Fibroblast of skin of right biceps (primary cell): ENCODE measurements at places on chromosomes 5 and 9.

- no peak for DNase-seq
Observed at GRCh38 chr9:134705786-134706185, 64.2 kb downstream of the COL5A1 start.

- peak; percentile 38 for DNase-seq
Observed at GRCh38 chr5:108380531-108381349, 1.2 kb downstream of the FBXL17 start.

- peak; percentile 37 for DNase-seq
Observed at GRCh38 chr5:83636156-83636555, 84.5 kb downstream of the HAPLN1 start.

GRCh38 chr9:129880654-129881546 lies 45.6 kb downstream of the USP20 start:
- peak; percentile 76 for DNase-seq

- DNase-seq = no peak
Observed at GRCh38 chr5:84163671-84164070, 221.0 kb downstream of the EDIL3 start.

DNA sequence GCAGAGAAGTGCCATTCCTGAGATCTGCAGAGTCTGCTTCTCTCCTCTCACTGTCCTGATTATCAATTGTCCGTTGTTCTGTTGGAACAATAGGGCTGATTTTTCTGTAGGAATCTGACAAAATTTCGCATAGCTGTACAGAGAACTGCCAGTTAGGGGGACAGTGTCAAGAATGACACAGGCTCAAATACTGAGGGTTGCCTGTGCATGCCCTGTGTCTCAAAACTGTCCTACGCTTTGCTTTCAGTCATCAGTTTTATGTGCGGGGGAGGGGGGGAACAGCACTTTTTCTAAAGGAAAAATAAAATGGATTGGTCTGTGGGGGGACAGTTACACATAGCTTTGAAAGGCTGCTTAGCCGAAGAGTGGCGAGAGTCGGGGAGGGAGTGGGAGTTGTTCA lies 248.6 kb downstream of the PDZD2 start:
- no peak for DNase-seq

GRCh38 chr5:176687881-176688280 lies 40.6 kb downstream of the TSPAN17 start:
- DNase-seq = no peak

- peak; percentile 57 for DNase-seq
Observed at GRCh38 chr9:92668746-92669526, 995 bp downstream of the IPPK start.

DNA sequence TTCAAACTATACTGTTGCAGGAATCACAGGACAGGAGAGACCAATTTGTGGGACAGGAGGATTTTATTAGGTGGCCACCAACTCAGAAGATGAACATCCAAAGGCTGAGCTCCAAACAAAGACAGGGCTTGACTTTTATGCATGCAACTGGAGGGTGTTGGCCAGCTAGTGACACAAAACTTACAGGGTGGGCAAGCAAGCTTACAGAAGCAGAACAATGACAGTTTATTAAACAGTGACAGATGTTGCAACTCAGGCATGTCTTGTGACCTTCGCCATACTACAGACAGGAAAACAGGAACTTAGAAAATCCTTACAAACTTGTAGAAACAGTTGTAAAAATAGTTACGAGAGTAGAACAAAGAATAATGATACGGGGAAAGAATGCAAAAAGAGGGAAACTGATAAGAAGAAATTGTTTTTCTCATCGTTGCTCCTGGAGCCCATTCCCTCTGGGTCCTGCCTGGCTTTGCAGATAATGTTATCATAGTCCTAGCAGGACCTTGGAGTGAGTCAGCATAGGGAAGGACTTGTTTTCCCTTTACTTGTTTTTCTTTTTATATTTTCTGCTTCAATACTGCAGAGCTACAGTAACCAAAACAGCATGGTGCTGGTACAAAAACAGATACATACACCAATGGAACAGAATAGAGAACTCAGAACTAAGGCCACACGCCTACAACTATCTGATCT lies 2083.0 kb upstream of the ACO1 start:
- no peak for DNase-seq
